NCI-H2081 (cell line): ENCODE measurements at places on chromosomes 16 and 17.

DNA sequence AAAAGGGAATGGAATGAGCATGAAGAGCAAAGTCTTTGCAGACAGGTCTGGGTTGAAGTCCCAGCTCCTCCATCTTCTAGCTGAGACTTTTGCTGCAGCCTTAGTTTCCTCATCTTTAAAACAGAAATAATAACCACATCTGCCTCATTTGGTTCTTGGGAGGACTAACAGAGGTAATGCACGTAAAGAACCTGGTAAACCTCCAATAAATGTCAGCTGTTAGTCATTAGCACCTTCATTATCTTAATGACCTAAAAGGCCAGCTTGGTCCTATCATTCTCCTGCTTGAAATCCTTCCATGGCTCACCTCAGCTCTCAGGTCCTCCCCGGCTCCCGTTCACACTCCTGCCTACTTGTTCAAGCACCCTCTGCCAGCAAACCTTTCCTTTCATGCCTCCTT, 51.8 kb downstream of the SKAP1 start:
- no peak for DNase-seq

DNA sequence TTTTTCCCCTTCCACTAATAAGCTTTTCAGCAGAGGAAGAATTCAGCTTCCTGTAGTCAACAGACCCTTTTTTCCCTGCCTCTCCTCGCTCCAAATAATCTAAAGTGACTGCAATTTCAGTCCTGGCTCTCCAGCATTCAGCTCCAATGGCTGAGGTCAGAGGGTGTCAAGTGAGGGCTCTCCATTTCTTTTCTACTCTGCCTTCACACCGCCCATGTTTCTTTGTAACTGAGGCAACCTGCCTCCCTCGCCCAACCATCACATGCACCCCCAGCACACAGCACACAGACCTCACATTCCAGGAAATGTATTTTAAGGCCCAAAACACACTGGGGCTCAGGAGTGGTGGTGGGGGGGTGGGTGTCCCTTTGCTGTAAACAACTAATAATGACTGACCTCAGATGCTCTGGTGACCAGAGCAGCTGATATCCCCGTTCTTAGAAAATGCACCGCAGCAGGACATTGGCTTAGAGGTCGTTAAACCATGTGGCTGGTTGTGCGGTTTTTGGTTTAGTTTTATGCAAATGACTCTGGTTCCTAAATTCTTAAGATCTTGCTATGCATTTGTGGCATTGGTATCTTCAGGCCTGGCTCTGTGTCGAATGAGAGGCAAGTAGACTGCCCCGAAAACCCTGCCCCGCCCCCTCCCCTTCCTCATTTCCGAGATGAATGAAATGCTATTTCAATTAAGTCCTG, 203.6 kb downstream of the ZFHX3 start:
- no peak for DNase-seq

- DNase-seq: no peak
Observed at GRCh38 chr17:40645943-40646342, 1.7 kb downstream of the SMARCE1 start.

DNA sequence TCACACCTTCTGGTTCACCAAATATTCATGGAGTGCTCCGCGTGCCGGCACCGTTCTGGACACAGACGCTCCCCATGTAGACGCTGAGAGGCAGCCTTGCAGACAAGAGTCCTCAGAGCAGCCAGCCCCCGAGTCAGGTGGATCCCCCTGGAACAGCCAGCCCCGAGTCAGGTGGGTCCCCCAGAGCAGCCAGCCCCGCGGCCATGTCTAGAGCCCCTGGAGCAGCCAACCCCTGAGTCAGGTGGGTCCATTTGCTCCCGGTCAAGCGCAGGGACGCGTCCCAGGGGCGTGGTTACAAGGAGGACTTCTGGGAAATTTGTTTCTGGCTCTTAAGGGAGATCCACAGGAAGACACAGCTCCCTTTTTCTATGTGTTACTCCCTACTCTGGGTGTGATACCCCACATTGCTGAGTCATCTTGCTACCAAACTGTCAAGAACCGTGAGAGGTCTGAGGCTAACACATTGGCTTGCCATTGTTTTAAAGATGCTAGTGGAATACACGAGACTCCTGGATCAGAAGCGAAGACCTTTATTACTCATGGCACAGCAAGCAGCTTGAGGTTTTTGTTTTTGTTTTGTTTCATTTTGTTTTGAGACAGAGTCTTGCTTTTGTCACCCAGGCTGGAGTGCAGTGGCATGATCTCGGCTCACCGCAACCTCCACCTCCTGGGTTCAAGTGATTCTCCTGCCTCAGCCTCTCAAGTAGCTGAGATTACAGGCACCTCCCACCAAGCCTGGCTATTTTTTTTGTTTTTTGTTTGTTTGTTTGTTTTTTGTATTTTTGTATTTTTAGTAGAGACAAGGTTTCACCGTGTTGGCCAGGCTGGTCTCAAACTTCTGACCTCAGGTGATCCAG, 43.3 kb upstream of the CBFA2T3 start:
- DNase-seq: no peak

DNA sequence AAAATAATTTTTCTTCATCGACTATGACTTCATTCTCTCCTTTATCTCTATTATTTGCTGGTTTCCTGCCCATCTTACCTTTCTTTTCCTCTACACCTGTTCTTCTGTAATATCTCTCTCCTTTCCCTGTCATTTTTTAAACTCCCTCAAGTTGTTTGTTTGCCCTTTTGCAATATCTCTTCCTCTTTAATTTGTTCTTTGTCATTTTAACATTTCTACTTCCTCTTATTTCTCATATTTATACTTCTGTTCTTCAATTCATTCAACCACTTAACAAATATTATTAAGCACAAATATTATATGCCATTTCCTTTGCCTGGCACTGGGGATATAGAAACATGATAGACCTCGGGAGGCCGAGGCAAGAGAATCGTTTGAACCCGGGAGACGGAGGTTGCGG, 22.6 kb downstream of the MAP3K3 start:
- DNase-seq: no peak

GRCh38 chr17:17729620-17730249, 48.5 kb downstream of the RAI1 start:
- peak; percentile 47 for DNase-seq

- DNase-seq: no peak
Observed at GRCh38 chr17:44314524-44314868, 6.1 kb downstream of the RUNDC3A start.

DNA sequence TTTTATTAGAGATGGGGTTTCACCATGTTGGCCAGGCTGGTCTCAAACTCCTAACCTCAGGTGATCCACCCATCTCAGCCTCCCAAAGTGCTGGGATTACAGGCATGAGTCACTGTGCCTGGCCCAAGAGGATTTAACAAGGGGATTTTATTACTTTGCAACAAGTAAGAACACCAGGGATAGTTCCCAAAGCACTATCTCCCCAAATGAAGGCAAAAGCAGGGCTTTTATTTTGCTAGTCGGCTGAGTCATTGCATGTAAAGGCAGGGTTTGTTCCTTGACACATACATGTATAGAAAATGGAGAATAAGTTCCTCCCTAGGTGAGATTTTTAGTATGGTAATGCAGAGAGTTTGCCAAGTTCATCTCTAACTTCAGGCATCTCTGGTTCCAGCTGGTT, 24.0 kb downstream of the REXO5 start:
- no peak for DNase-seq

- no peak for DNase-seq
Observed at GRCh38 chr16:72198771-72199201, 26.8 kb upstream of the PMFBP1 start.

GRCh38 chr17:58411408-58411894, 5.9 kb downstream of the RNF43 start:
- no peak for DNase-seq

DNA sequence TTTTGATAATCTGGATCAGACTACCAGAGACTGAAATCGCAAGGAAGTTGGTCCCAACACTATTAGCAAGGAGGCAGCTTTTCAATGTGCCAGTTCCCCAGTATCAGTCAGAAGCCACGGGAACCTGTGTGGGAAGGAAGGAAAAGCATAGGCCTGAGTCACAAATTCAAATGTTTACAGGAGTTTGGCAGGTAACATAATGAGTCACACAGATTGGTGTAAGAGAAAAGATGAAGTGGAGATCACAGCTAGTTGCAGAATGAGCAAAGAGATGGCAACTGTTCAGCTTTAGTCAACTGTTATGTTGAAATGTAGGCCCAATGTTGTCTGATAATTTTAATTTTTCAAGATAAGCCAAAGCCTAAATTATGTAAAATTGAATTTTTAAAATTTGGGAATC, 28.1 kb upstream of the ITGA2B start:
- DNase-seq: no peak

- no peak for DNase-seq
Observed at GRCh38 chr16:4933433-4933832, 3.5 kb downstream of the PPL start.

GRCh38 chr16:9113707-9114106, 22.3 kb downstream of the HAPSTR1 start:
- DNase-seq: no peak

- no peak for DNase-seq
Observed at GRCh38 chr17:31803494-31804213, 55.4 kb downstream of the COPRS start.

DNA sequence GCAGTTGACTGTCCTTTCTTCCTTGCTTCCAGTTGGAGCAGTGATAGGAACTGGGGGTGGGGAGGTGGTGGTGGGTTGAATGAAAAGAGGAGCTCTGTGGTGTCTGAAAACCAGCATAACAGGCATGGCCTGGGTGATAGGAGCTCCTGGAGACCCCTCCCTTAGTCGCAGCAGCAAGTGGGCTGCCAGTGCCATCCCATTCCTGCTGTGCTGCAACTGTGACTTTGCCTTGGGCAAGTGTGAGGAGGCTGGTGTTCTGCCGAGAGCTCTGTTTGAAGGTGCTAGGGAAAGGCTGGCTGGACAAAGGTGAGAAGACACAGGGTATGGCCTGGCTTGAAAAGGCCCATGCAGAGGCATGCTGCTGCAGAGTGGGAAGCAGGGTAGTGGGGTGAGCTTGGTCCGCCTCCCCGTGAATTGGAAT, 2.7 kb upstream of the CDK5R1 start:
- no peak for DNase-seq

DNA sequence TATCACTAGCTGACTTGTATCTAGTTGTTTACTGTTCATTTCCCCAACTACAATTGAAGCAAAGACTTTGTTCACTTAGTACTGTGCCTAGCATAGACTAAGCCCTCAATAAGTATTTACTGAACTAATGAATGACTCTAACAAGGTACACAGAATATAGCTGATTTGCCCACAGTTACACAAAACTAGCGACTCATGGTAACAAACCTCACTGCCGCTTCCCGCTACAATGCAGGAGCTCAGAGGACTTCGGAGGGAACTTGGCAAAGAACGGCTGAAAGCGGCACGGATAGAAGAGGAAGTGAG, 524 bp downstream of the EFTUD2 start:
- no peak for DNase-seq

DNA sequence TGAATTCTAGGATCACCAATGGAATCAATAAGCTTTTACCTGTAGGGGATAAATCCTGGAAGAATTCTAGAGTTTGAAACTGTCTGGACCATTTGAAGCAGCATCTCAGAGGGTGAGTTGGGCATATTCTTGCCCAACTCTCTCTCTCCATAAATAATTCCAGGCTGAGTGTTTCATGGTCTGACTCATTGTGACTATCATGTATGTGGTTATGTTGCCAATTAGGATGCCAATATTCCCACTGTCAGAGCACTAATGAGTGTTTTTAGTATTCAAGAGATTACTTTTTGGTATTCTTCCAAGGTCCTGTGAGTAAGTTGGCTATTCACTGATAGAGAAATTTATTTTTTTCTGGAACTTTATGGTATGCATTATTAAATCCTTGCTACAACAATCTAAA, 456.9 kb downstream of the TOX3 start:
- DNase-seq: no peak

DNA sequence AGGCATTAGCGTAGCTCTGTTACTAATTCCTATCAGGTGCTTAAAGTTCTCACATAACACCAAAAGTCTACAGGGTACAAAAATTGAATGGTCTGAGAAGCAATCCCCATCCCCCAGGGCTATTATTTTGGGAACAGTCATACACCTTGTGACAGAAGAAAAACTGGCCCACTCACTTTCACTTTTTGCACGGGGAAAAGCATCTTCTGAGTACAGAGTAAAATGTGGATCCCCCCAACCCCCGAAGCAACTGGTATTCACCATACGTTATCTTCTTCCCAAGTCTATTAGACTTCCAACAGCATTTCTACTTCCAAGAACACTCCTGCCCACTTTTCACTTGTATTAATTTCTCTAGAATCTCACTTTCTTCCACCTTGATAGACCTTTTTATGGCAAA, 11.8 kb downstream of the GGA3 start:
- DNase-seq: no peak
